ENCODE measurements at places on chromosomes 4 and X. TPM values are rescaled to one million over a fixed set of nuclear protein-coding genes. Genes with fewer than 3 reads are reported as not detected.

DNA sequence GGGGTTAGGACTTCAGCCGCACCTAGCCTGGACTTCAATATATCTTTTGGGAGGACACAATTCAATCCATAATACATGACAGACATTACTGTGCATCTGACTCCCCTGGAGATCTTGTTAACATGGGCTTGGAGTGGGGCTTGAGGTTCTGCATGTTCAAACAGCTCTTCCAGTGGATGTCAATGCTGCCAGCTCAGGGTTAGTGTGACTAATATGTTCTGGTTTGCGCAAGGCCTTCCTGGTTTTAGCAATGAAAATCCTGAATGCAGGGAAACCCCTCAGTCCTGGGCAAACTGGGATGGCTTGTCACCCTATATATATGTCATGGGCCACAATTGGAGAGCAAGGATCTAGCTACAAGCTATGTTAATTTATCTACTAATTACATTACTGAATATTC, 2.7 kb upstream of the TSPAN7 start:
- no peak for ATAC-seq

GAGE2A gene
- total RNA-seq, result not detected

DNA sequence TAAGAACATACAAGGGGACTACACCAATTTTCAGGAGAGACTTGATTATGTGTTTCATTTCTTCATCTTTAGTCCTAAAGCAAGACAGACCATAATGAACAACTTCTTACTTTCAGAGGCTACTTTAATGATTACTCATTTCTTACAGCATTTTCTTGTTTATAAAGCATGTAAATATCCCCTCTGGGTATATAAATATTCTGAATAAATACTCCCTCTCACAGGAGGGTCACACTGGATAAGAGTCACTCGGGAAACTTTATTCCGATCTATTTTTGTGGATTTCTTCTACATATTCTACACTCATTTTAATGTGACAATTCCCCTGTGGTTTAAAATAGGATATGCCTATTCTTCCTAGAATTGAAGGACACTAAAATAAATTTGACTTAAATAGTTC, 228.9 kb upstream of the RPS6KA3 start:
- ATAC-seq, result no peak

HS3ST1 gene
- total RNA-seq, result 1.0 TPM

GLUD2 gene
- total RNA-seq, result 2.0 TPM

CXCL3 gene
- 3.7 TPM for total RNA-seq

DNA sequence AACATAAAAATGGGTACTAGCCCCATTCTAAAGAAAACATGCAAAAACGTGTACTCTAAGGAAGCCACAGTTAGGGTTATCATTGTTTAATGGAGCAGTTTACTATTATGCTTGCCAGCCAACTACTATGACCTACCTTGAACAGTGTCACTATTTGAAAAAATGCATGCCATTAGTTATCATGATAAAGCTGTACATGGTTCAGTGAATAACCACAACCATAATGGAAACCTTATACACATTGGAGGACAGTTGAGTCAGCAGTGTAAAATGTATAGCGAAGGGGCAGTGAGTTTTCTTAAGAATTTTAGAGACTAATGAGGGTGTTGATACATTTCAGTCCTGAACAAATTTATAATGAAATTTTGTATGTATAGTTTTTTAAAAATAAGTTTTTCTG, 381.9 kb downstream of the GRXCR1 start:
- no peak for ATAC-seq

GRCh38 chr4:54662901-54663585, 5.3 kb downstream of the KIT start:
- ATAC-seq, result no peak

DNA sequence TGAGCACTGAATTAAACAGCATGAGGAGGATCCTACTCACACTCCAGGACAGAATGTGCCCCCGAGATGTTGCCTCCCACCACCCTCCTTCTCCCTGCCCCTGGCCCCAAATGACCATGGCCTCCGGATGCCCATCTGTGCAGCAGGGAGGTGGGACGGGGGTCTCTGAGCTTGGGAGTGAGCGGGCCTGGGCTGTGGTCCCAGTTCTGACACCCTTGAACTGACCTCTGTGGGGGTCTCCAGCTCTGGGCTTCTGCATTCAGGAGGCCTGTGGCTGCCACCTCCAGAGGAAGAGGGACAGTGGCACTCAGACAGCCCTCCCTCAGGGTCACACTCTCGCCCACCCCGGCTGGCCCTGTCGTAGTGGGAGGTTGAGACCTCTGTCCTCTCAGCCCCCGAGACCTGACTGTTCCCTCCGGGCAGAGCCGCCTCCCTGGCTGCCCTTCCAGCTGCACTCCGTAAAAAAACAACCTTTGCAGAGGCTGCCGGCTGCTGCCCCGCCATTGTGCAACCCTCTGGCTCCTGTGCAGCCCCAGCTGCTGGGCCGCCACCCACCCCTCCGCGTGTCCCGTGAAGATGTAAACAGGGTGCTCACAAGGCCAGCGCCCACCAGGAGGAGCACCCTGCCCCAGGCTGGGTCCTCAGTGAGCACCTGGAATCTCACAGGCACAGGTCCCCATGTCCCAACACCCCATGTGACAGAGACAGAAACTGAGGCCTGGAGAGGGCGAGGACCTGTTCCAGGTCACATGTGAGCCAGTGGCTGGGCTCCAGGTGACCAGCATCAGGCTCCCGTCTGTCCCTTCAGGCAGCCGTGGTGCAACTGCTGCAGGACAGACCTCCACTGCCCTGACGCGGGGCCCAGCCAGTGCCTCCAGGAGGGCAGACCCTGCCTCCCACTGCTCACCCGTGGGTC, 39.6 kb downstream of the HTRA3 start:
- ATAC-seq, result peak; percentile 57

HPGD gene
- total RNA-seq, result 3.4 TPM

ART3 gene
- 5.7 TPM for total RNA-seq

CNKSR2 gene
- 17.1 TPM for total RNA-seq

DNA sequence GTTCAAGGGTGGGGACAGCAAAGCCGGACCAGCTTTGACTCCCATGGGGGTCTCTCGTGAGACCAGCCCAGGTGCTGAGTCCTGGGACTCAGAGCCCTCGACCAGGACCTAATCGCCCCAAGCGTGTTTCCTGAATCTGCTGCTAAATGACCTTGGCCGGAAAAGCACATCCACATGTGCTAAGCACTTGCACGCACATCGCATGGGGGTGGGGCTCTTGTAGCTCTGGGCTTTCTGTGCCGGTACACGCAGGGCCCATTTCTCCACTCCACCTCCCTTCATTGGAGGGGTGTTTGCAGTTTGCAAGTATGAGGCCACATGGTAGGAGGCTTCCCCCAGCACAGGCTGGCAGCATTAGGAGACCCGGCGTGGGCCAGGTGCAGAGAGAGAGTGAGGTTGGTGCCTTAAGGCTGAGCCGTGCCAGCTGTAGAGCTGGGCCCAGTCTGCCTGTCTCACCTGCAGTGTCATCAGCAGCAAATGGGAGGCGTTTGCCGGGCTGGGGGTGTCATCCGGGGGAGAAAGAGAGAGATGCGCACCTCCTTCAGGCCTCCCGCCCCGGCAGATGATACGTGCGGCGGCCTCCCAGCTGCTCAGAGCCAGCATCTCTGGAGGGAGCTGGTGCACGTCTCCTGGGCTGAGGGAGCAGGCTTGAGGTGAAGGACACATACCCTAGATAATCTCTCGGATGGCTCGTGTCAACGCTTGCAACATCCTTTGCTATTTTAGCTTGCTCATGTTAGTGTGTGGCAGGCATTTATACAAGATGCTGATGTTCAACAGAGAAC, 45.2 kb upstream of the CLCN4 start:
- no peak for ATAC-seq

DNA sequence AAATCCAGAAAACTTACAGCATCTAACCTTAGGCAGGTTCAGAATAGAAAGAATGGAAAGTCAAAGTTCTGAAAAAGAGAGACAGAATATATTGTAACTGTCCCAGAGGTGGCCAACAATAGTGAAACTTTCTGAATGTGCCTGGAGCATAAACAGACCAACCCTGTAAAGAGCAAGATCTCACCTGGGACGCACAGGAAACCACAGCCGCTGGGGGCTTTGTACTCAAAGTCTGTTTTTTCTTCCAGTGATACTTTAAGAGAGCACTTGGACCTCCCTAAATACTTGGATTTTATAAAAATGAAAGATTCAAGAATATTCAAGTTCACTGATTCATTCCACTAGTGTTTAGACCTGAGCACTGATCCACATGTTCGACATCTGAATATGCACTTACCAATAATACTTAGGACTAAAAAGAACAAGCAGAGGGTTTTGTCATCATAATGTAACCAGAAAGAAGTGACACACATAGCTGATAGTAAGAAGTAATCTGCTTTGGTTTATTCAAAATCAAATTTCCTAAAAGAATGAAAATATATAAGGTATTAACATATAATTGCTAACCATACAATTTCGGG, 35.3 kb downstream of the ARAP2 start:
- no peak for ATAC-seq

GRCh38 chr4:188091-188490, 63.8 kb downstream of the ZNF718 start:
- ATAC-seq, result no peak

GPRASP1 gene
- total RNA-seq, result 10.9 TPM

DNA sequence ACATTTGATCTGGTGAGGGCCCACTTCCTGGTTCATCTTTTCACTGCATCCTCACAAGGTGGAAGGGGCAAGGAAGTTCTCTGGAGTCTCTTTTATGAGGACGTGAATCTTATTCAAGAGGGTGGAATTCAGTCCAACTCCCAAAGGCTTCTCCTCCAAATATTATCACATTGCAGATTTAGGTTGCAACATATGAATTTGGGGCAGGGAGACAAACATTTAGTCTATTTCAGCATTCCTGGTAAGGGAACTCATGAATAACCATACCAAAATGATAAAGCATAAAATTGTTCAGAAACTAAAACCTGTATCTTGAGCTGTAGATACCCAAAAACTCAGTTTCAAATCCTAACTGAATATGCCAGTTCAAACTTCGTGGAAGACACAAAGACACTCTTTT, 246.8 kb downstream of the QDPR start:
- no peak for ATAC-seq

DNA sequence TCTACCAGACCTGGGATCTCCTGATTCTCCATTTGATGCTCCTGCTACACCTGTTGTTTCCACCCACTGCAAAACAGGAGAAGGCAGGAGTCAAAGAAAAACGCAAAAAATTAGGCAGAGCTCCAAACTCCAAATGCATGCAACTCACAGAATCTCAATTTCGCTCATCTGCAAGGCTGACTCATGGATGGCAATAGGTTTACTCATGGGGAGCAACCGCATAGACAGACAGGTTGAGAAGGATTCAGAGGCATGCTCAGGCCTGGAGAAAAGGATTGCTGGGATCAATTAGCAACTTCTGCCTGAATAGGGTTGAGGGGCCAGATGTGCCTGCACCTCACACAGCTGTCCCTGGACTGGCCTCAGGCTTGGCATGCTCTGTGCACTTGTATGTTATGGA, 231.0 kb downstream of the LDB2 start:
- no peak for ATAC-seq

DNA sequence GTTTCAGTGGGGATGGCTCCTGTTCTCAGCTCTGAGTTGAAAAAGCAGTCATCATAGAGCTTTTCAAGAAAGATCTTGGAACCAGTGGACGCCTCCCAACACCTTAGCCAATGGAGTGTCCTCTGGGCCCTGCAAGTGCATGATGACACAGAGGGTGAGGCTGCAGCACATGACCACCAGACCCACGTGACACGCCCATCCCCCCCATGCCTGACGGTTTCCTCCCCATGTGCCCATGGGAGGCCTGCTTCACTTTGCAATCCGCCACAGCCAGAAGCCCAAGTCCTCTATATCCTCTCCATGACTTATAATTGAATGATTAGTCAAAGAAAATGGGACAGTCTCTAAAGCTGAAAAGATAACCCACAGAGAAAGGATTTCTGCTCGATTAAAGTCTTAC, 187.0 kb downstream of the AFAP1 start:
- no peak for ATAC-seq

DNA sequence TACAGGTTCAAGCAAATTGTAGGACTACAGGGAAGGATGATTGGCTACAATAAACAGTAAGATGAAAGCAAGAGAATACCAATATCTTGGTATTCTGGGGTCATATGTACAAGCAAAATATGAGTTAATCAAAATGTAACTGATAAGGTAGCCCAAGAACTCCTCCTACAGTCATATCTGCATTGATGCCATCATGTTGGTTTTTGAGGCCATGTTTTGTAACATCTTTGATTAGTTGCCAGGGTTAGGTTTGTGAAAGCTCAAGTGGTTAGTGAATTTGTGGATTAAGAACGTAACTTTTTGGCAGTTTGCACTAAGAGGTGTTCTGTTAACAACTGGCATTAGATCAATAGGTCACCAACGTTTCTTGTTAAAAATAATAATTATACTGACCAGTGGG, 59.6 kb downstream of the USP9X start:
- no peak for ATAC-seq

DNA sequence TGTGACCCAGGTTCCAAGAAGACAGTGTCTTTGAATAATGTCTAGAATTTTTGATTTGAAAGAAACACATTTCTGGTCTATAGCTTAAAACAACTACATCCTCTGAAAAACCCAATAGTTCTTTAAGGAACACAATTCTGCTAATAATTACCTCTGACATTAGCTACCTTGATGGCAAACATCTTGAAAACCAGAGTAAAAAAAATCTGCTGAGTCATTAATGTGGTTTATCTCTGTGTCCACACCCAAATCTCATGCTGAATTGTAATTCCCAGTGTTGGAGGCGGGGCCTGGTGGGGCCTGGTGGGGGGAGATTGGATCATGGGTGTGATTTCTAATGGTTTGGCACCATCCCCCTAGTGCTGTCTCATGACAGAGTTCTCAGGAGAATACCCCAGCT, 1233.8 kb downstream of the NLGN4X start:
- ATAC-seq, result no peak

ETDA gene
- total RNA-seq, result not detected

DNA sequence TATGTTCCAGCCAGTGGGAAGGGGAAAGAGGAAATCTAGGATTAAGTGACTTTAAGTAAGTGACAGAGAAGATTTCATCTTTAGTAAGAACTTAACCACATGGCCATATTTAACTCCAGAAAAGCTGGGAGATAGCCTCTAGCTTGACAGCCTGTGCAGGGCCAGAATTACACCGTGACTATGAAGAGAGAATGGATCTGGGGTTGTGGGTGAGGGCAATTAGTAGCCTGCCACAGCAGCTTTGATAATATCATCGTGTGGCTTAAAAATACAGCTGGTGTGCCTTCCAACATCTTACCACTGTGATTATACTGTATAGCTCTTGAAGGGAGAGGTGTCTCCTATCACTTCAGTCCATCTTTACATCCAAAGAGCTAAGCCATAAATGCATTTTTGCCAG, 57.6 kb upstream of the TBC1D9 start:
- no peak for ATAC-seq

DNA sequence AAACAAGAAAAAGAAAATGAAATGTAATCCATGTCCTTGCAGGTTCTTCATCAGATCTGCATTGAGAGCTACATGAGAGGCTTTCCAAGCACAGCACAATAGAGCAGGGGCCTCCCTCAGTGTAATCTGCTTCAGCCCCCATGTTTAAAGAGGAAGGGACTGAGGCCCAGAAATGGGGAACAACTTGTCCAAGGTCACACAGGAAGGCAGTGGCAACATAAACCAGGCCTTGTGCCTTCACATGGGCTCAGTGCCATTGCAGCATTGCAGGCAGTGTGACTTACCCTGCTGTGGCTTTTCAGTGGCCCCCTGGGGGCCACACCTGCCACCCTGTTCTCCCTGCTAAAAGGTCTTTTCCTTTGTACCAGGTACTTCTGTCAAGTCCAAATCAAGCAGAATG, 20.9 kb upstream of the CD99L2 start:
- no peak for ATAC-seq

GRCh38 chr4:153161226-153161963, 42.8 kb upstream of the TRIM2 start:
- no peak for ATAC-seq
